ENCODE measurements at places on chromosomes 2 and 18. TPM values are rescaled to one million over a fixed set of nuclear protein-coding genes. Genes with fewer than 3 reads are reported as not detected.

The UCN gene
- polyA plus RNA-seq: 1.8 TPM

The AKAIN1 gene
- polyA plus RNA-seq: 0.23 TPM

The CYTIP gene
- polyA plus RNA-seq: 4.7 TPM

The PCBP1 gene
- 396 TPM for polyA plus RNA-seq

The LHCGR gene
- polyA plus RNA-seq: 0.61 TPM

The CAPN14 gene
- polyA plus RNA-seq: 0.19 TPM

The RIF1 gene
- 5.8 TPM for polyA plus RNA-seq

The CD8A gene
- polyA plus RNA-seq: 4.1 TPM

The CCBE1 gene
- 1.0 TPM for polyA plus RNA-seq

The CHRNA1 gene
- 0.06 TPM for polyA plus RNA-seq

The DSG4 gene
- polyA plus RNA-seq: not detected

The MYCN gene
- polyA plus RNA-seq: 0.17 TPM

The CCDC150 gene
- polyA plus RNA-seq: 0.11 TPM

The NMUR1 gene
- 1.8 TPM for polyA plus RNA-seq

The CIDEA gene
- polyA plus RNA-seq: 527 TPM

The CYS1 gene
- 0.22 TPM for polyA plus RNA-seq

The SNED1 gene
- polyA plus RNA-seq: 3.3 TPM

The GRHL1 gene
- polyA plus RNA-seq: 2.6 TPM

The CLEC4F gene
- polyA plus RNA-seq: 1.6 TPM

The CDCA7 gene
- polyA plus RNA-seq: 0.47 TPM

The FAM124B gene
- 2.0 TPM for polyA plus RNA-seq

The PUS10 gene
- polyA plus RNA-seq: 2.8 TPM

The FOXI3 gene
- polyA plus RNA-seq: not detected

The RND3 gene
- 56.5 TPM for polyA plus RNA-seq

The RAB6C gene
- not detected for polyA plus RNA-seq

The OR6B2 gene
- polyA plus RNA-seq: not detected

The GCG gene
- polyA plus RNA-seq: 1.2 TPM

The VWC2L gene
- not detected for polyA plus RNA-seq

The PLEKHH2 gene
- polyA plus RNA-seq: 1.0 TPM

The DHRS9 gene
- 2.3 TPM for polyA plus RNA-seq

The TWIST2 gene
- polyA plus RNA-seq: 3.4 TPM

The NT5DC4 gene
- not detected for polyA plus RNA-seq

The FSHR gene
- not detected for polyA plus RNA-seq

The GYPC gene
- 343 TPM for polyA plus RNA-seq

The ELOA2 gene
- polyA plus RNA-seq: not detected

The DCC gene
- polyA plus RNA-seq: not detected

The FAM237A gene
- polyA plus RNA-seq: not detected

The POTEE gene
- polyA plus RNA-seq: not detected

The OTX1 gene
- polyA plus RNA-seq: 0.04 TPM

The MOGAT1 gene
- 1.8 TPM for polyA plus RNA-seq

The GPBAR1 gene
- 75.3 TPM for polyA plus RNA-seq
